NCI-H1436 treated with DMSO at 0.1 percent for 48 hours (cell line): ENCODE measurements at places on chromosomes 11 and 22.

DNA sequence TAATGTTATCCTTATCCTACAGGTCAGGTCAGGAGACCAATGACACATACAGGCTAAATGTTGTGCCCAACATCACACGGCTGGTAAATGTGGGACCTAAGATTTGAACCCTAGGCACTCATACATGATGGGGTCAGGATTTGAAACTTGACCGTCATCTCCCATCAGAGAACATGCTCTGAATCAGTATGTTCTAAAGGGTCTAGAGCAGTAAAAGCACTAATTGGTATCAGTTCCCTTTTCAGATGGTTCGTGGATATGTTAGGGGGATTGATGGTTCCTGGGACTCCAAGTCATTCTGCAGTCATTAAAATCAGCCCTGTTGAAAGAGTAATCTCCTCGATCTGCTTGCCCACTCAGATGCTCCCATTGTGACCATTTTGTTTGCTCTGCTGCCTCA, 65.5 kb downstream of the BMAL1 start:
- no peak for DNase-seq

GRCh38 chr11:128181088-128181480, 406.3 kb downstream of the ETS1 start:
- DNase-seq, result no peak

GRCh38 chr11:8963569-8964323, 496 bp downstream of the TMEM9B start:
- DNase-seq, result peak; percentile 4

DNA sequence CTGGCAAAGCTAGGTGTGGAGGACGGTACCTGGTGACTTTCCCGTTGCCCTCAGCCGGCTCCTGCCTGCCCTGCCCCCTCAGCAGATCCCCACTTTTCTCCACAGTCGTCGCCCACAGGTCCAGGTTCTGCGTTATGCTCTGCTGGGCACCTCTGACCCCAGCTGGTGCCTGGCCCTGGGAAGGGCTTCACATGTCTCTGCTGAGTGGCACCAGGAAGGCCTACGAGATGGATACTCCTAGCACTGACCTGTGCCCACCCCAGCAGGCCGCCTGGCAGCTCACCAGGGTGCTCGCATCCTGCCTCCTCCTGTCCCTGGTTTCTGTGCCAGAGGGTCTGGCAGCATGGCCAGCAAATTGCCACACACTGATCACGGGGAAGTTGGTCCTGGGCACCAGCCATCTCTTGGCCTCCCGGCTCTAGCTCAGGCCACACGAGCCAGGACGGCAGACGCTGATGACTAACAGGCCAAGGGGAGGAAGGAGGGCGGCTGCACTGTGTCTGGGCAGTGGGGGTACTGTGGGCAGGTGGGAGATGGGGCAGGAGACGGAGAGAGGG, 13.8 kb downstream of the CARS1 start:
- DNase-seq, result no peak

DNA sequence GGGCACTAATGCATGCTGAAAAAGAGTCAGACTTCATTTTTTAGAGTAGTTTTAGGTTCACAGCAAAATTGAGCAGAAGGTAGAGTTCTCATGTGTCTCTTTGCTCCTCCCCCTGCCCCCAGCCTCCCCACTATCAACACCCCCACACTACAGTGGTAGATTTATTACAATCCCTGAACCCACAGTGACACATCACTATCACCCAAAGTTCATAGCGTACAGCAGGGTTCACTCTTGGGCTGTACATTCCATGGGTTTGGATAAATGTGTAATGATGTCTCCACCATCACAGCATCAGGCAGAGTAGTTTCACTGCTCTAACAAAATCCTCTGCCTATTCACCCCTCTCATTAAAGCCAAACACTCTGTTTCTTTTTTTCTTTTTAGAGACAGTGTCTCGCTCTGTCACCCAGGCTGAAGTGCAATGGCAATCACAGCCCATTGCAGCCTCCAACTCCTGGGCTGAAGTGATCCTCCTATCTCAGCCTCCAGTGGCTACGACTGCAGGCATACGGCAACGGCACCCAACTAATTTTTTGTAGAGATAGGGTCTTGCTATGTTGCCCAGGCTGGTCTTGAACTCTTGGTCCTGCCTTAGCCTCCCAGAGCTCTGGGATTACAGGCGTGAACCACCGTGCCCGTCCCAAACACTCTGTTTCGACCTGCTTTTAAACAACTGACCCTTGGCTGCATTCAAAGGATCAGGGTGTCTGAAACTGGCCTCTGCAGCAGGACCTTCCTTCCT, 4.1 kb downstream of the BEST1 start:
- DNase-seq, result no peak

GRCh38 chr11:67056267-67057204, at the start of gene RHOD:
RHOD (plus strand) TSS chr11:67056847; CDS start chr11:67056903, 56 bp downstream.
- no peak for DNase-seq

GRCh38 chr11:131302836-131303235, 67.6 kb upstream of the NTM start:
- no peak for DNase-seq

DNA sequence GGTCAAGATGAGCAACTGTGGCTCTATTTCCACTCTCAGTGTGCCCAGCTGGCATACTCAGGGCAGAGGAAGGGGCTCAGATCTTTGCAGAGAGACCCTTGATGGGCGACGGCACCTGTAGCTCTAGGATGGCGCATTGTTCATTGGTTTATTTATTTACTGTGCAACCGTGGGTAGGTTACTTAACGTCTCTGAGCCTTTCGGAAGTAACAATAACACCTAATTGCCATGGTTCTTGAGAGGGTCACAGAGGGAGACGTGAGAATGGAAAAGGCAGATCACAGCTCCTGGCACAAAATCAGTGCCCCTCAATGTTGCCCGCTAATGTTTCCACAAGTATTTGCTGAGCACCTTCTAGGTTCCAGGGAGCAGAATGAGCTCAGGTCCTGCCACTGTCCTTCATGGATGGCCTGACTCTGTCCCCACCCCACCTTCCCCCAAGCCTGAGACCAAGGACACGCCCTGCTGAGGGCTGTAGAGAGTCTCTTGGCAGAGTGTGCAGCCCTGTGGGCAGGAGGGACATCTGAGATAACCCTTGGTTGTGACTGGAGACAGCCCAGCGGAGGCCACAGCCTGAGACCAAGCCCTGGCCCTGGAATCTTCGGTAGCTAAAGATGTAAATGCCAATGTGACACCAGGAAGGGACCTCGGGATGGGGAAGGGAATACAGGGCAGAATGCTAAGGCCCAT, 780 bp upstream of the ALDH3B2 start:
- DNase-seq, result no peak

GRCh38 chr11:93849201-93849600, 1.2 kb downstream of the VSTM5 start:
- no peak for DNase-seq

DNA sequence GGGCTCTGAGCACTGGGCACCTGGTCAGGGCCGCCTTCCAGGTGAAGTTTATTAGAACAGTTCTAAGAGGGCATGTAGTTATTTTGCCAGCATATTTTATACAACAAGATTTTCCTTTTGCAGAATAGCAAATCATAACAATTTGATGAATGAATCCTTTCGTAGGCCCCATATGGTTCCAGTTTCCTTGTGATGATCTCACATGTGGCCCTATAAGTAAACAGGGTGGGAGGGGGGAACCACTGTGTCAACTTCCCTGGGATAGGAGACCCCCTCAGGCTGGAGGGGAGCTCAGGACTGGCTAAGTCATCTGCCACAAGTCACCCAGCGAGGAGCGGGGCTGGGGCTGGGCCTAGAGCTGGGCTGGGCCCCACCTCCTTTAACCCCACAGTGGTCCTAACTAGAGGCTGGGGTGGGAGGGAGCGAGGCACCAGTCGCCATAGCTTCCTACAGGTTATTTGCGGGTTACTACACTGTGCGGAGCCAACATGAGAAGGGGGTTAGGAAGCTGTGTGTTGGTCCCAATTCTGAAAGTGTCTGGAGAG, 4.2 kb downstream of the FBLN1 start:
- no peak for DNase-seq

DNA sequence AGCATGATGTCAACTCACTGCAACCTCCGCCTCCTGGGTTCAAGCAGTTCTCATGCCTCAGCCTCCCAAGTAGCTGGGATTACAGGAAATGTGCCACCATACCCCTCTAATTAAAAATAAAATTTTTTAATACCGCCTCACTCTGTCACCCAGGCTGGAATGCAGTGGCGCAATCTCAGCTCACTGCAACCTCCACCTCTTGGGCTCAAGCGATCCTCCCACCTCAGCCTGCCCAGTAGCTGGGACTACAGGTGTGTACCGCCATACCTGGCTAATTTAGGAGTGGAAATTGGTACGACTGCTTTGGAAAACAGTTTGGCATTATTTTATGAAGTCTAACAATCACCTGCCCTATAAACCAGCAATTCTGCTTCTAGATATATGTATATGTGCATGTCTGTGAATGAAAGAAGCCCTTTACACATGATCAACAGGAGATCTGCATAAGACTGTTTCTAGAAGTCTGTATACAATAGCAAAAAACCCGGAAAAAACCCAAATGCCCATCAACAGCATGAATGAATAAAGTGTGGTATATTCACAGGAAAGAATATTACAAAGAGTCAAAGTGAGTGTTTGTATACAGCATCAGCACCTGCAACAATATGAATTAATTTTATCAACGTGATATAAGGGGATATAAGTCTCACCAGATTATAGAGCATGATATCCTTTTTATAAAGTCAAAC, 16.0 kb downstream of the SLC35F2 start:
- DNase-seq, result no peak

GRCh38 chr11:5605849-5606248, 9.4 kb downstream of the TRIM6 start:
- DNase-seq, result no peak

DNA sequence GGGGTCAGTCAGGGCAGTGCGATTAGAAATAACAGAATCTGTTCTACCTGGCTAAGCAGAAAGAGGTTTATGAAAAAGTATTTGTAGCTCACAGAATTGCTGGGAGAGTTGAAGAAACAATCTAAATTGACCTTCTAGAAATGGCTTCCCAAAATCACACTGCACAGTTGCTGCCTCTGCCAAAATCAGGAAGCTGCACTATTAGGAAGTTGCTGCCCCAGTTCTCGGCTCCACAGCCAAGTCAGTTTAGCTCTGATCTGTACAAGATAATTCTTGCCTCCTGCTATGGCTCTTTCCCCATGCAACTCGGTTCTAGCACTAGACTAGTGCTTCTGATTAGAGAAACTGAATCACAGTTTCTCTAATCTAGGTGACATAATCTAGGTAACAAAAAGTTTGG, 16.0 kb upstream of the CCDC90B start:
- DNase-seq, result no peak
